ENCODE measurements at places on chromosomes 2 and 18.

DNA sequence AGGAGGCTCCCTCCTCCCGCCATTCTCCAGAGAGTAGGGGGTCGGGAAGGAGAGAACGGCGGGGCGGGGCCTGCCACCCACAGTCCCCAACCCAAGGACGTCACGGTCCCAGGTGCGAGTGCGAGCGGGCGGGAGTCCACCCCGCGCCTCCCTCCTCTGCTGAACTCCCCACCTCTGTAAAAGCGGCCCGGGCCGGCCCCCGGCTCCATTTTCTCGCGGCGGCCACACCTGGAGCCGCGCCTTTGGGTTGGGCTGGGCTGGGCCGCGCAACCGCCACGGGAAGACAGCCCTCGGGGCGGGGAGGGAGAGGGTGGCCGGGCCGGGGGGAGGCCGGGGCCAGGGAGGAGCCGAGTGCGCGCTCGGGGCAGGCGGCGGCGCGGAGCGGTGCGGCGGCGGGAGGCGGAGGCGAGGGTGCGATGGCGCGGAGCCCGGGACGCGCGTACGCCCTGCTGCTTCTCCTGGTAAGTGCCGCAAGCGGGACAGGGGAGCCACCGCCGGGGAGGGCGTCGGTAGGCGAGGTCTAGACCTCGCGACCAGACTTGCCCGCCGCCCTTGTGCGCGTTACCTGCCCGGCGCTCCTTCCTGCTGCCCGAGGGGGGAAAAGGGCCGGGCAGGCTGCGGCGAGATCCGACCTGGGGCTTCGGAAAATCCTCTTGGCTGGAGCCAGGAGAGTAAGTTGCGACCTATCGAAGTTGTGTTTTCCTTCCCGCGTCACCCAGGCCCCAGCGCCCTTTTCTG is at the start of gene DSG2:
TSS of gene DSG2 (plus strand) at position 342 of the 738 bp plus-strand sequence. CDS start at position 417, 75 bp downstream.
- peak; percentile 92 for DNase-seq

DNA sequence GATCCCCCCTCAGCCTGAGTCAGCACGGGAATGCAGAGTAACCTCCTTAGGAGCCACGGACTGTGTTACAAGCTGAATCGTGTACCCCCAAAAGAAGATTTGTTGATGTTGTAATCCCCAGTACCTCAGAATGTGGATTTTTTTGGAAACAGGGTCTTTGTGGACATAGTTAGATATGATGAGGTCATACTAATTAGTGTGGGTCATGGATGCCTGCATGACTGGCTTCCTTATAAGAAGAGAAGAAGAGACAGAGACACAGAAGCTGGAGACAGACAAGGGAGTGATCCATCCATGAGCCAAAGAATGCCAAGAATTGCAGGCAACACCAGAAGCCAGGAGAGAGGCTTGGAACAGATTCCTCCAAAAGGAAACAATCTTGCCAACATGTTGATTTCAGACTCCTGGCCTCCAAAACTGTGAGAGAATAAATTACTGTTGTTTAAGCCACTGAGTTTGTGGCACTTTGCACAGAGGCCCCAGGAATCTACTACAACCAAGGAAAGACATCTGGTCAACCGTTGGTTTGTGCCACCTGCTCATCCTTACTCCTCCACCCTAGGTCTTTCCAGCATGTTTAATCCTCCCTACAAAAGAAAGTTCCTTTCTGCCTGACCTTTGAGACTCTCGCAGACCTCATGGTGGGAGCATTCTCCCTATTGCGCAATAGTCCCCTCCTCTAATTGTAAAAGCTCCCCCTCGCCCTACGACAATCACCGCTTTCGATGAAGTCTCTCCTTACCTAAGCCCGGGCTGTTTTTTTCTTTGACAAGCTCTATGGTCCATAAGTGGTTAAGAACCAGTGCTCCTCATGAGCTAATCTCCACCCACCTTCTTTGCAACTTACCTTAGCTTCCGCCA is 91.6 kb downstream of the DNER start:
- DNase-seq, result no peak

- no peak for DNase-seq
These were observed 125.1 kb downstream of the CPS1 start for GRCh38 chr2:210681491-210681890.

- DNase-seq, result no peak
These were observed 108.5 kb downstream of the VWC2L start for GRCh38 chr2:214519258-214519818.

DNA sequence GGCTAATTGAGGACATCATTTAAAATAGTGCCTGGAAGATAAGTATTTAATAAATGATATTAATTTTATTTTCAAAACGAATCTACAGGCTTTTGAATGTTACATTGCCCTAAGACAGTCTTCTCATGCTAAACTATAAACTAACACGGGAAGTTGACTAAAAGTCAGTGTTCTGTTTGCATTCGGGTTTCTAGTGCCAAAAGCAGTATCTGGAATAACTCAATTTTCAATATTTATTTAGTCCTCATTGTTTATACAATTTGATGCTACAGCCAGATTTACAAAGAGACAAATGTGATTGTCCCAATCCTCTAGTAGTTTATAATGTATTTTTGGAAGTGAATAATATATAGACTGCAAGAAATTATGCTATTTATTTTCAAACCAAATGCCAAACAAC is 429.2 kb downstream of the LRP1B start:
- no peak for DNase-seq

- no peak for DNase-seq
These were observed 312.4 kb upstream of the TCF4 start for GRCh38 chr18:55900380-55900779.

- DNase-seq, result no peak
These were observed 20.8 kb upstream of the TNP1 start for GRCh38 chr2:216880509-216881184.

- DNase-seq, result no peak
These were observed 48.0 kb downstream of the TCF7L1 start for GRCh38 chr2:85181134-85181631.

- DNase-seq, result no peak
These were observed 597.2 kb downstream of the DCDC2C start for GRCh38 chr2:4300616-4301015.

GRCh38 chr2:43160778-43161177 is 65.6 kb downstream of the ZFP36L2 start:
- no peak for DNase-seq

- no peak for DNase-seq
These were observed 30.1 kb upstream of the EPC2 start for GRCh38 chr2:148614322-148615049.

DNA sequence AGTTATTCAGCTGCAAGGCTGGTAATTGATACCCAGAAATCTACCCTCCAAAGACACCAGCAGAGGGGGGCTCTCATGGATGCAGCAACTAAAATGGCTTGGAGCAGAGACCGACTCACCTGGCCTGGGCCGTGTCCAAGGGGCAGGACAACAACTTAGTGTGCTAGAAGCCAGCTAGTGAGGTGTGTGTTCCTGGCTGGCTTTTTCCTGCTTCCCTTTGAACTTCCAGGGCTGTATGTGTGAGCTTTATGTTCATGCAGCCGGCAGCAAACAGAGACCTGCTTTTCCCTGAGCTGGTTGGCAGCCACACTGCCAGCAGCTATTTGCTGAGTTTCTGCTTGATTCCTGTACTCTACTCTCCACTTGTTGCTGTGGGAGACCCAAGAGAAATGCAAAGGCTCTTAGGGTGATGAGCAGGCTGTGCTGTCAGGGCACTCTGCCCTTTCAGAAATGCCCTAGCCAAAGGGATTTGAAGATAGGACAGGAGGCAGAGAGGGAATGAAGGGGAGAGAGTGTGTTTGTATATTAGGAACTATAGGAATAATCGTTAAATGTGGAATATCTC is 23.7 kb upstream of the GRP start:
- DNase-seq, result no peak

DNA sequence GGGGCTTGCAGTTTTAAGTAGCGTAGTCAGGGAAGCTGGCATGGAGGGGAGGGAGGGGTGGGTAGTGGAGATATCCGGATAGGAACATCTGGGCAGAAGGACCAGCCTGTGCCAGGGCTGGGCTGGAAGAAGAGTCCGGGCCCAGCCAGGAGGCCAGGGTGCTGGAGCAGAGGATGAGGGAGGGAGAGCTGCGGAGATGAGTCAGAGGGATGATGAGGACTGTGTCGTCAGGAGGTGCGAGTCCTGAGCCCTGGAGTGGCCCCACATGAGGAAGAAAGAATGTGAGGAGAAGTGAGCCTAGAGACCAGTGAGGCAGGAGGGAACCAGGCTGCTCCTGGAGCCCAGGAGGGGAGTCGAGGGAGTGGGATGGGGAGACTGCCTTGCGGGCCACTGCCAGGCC is 82.4 kb downstream of the CTIF start:
- no peak for DNase-seq

- DNase-seq, result no peak
These were observed 148.8 kb downstream of the VAPA start for GRCh38 chr18:10062302-10063300.

GRCh38 chr2:19651466-19651865 is 250.3 kb downstream of the TTC32 start:
- no peak for DNase-seq
